ENCODE measurements at places on chromosomes 2 and 18.

GRCh38 chr18:71020342-71021029 lies 731.6 kb downstream of the SOCS6 start:
- no peak for DNase-seq

- DNase-seq = no peak
These were observed 36.5 kb upstream of the HPCAL1 start for GRCh38 chr2:10266133-10266620.

GRCh38 chr18:62183578-62184195 lies 3.2 kb downstream of the PIGN start:
- no peak for DNase-seq

DNA sequence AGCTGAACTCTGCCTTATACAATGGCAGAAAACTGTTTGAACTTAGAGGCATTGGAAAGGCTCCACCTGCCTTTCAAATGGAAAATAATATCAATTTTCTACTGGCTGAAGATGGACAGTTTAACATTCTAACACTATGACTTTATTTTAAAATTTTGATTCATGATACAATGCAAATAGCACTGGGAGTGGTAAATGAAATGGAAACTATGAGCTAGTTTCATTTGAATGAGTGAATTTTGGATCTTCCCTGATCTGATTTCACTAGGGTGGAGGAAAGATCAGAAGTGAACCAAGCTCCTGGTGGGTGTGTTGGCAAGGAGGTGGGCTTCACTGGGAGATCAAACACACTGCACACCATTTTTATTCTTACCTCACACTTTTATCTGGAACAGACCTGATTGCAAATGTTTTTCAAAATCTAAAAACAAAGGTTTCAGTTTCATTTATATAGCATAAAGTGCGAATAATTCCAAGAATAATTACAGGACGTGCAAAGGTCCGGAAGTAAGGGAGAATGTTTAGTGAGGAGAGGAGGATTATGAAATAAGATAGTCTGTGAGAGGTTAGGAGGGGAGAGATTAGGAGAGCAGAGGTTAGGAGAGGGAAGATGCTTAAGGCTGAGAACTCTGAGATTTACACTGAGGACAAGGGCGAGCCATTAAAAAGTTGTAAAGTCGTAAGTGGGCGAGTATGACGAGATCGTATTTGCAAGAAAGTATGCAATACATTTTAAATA lies 18.6 kb upstream of the MBP start:
- no peak for DNase-seq

DNA sequence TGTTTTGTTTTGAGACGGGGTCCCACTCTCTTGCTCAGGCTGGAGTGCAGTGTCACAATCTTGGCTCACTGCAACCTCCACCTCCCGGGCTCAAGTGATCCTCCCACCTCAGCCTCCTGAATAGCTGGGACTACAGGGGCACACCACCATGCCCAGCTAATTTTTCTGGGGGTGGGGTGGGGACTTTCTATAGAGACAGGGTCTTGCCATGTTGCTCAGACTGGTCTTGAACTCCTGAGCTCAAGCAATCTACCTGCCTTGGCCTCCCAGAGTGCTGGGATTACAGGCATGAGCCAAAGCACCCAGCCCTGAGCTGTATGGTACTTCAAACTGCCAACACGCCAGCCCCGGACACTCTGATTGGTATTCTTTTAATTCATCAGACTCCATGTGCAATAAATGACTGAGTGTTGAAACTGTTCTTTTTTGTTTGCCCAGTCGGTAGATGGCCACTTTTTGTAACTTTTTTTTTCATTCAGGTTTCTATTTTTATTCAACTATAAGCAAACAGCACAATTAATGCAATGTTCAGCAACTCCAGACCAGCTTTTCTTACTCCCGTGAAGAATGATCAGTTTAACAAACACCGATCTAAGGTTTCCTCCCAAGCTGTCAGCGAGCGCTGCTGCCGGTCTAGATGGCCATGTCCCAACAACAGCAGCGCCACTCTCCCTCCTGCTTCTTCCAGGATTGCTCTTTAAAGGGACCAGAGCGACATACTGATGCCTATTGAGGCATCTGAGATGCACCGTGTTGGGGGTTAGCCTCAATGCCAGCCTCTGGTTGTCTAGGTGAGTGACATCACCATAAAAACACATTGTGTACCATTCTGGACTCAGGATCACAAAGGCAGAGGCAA lies 12.5 kb upstream of the TGOLN2 start:
- DNase-seq = no peak

DNA sequence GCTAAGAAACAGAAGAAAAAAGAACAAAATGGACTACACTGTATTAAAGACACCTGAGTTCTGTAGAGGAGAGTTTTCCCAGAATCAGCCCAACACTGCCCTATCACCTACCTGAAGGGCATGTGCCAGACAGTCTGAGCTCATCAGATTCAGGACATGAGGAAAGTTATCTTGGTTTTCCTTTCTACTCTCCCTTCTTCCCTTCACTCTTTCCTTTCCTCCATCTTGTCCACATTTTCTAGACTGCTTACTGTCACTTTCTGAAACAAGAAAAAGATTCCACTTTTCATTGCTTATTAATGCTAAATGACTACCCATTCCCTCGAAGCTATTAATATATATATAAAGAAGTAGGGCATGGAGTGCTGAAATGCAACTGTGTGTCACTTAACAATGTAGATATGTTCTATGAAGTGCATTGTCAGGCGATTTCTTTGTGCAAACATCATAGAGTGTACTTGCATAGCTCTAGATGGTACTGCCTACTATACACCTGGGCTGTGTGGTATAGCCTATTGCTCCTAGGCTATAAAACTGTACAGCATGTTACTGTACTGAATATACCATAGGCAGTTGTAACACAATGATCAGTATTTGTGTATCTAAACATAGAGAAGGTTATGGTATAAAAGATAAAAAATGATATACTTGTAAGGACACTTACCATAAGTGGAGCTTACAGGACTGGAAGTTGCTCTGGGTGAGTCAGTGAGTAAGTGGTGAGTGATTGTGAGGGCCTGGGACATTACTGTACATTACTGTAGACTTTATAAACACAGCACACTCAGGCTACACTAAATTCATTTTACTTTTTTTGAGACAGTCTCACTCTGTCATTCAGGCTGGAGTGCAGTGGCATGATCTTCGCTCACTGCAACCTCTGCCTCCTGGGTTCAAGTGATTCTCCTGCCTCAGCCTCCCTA lies 145.5 kb upstream of the ITGA6 start:
- no peak for DNase-seq

GRCh38 chr18:77079954-77080682 lies 52.5 kb downstream of the MBP start:
- DNase-seq = no peak

- DNase-seq = no peak
These were observed 5.7 kb downstream of the EPB41L5 start for GRCh38 chr2:120018549-120018948.

GRCh38 chr2:190841707-190842505 lies 38.7 kb upstream of the GLS start:
- DNase-seq = no peak

GRCh38 chr2:119082821-119083400 lies 75.6 kb downstream of the C1QL2 start:
- DNase-seq = no peak

- DNase-seq = no peak
These were observed 875 bp downstream of the C18orf63 start for GRCh38 chr18:74316257-74317170.

DNA sequence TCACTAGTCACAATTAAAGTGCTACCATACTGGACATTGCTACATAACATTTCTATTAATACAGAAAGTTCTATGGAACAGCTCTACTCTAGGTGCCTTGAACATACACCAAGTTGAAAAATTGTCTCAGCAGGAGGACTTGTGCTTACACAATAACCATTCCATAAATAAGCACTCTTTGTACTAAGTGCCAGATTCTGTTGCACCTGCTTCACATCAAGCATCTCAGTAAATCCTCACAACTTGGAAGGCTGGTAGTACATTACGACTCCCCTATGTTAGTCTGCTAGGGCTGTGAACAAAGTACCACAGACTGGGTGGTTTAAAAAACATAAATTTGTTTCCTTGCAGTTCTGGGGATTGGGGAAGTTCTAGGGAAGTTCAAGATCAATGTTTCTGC lies 296.9 kb upstream of the NCKAP5 start:
- DNase-seq = no peak

GRCh38 chr2:40394597-40394996 lies 57.3 kb downstream of the SLC8A1 start:
- DNase-seq = no peak

DNA sequence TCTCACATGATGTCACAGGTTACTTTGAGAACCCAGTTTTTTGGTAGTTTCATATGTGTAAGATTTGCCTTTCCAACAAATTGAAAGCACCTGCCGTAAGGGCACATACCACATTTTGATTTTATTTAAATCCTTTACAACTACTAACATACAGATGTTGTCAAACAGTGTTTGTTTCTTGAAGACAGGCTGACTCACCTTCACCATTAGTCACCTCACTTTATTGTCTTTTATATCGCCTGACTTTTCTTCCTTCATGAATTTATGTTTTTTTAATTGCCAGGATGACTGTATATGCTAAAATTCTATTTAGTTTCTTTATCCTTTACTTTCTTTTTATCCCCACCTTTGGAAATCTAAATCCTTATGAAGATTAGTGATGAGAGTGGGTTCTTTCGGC lies 886.7 kb downstream of the SUCLG1 start:
- no peak for DNase-seq

- DNase-seq = no peak
These were observed 818.4 kb upstream of the CDH2 start for GRCh38 chr18:28995319-28995718.

- DNase-seq = no peak
These were observed 18.7 kb downstream of the MAPRE3 start for GRCh38 chr2:26989156-26989555.

GRCh38 chr2:232395586-232395985 lies 11.1 kb upstream of the ALPG start:
- DNase-seq = no peak

GRCh38 chr2:216501854-216502253 lies 3.2 kb downstream of the RPL37A start:
- no peak for DNase-seq

DNA sequence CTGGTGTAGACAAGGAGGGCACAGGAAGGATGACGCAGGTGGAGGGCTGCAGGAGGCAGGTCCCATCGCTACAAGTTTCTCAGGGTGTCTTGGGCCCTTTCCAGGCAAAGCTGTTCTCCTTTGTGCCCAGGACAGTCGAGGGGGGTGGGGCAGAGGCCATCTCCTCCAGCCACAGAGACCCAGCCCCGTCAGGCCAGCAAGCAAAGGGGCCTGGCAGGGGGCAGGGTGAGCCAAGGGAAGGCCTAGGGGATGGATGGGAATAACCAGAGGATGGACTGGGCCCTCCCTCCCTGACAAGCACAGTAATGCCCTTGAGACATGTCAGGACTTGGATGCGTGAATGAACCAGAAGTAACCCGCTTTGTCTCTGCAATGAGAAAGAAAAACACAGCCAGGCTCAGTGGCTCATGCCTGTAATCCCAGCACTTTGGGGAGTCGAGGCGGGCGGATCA lies 6.3 kb downstream of the TCF23 start:
- DNase-seq = no peak

DNA sequence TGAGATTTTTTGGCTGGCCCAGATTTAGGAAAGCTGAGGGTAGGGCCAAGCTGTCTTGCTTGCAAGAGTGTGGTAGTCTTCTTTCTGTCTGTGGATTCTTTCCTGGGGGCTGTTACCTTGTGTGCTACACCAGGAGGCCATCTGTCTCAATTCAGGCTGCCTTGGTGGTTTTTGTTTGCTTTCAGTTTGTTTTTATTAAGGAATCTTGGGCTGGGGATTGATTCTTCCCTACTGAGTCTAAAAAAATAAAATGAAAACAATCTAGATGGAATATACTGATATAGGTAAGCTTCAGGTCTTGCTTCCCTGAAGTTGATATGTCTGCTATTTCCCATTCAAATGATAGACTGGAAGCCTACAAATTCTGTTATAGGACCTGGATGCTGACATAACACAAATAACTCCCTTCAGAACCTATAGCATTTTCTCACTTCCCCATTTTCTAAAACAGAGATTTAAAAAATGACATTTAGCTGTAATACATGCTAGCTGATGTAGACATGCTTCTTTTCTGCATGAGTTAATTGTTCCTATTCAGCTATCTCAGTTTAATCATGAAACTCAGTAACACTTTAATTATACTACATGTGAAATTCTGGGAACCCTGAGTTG lies 5.3 kb downstream of the LHCGR start:
- DNase-seq = no peak

- no peak for DNase-seq
These were observed 42.2 kb downstream of the TAF4B start for GRCh38 chr18:26268454-26268853.

- DNase-seq = no peak
These were observed 2.1 kb downstream of the DHRS9 start for GRCh38 chr2:169071455-169071854.

- DNase-seq = no peak
These were observed 46.5 kb downstream of the TRAK2 start for GRCh38 chr2:201404699-201405280.

GRCh38 chr18:52237551-52237950 lies 102.4 kb upstream of the DCC start:
- DNase-seq = no peak

- no peak for DNase-seq
These were observed 11.5 kb downstream of the TEX44 start for GRCh38 chr2:231604101-231604684.

GRCh38 chr2:214484239-214484638 lies 73.4 kb downstream of the VWC2L start:
- DNase-seq = no peak

GRCh38 chr2:23679044-23679443 lies 247.9 kb downstream of the ATAD2B start:
- no peak for DNase-seq

- DNase-seq = no peak
These were observed 93.1 kb downstream of the PIK3C3 start for GRCh38 chr18:42048158-42048557.

GRCh38 chr2:224638301-224638823 lies 53.2 kb upstream of the CUL3 start:
- no peak for DNase-seq

GRCh38 chr18:3281456-3282400 lies 19.8 kb downstream of the MYL12B start:
- DNase-seq = no peak

DNA sequence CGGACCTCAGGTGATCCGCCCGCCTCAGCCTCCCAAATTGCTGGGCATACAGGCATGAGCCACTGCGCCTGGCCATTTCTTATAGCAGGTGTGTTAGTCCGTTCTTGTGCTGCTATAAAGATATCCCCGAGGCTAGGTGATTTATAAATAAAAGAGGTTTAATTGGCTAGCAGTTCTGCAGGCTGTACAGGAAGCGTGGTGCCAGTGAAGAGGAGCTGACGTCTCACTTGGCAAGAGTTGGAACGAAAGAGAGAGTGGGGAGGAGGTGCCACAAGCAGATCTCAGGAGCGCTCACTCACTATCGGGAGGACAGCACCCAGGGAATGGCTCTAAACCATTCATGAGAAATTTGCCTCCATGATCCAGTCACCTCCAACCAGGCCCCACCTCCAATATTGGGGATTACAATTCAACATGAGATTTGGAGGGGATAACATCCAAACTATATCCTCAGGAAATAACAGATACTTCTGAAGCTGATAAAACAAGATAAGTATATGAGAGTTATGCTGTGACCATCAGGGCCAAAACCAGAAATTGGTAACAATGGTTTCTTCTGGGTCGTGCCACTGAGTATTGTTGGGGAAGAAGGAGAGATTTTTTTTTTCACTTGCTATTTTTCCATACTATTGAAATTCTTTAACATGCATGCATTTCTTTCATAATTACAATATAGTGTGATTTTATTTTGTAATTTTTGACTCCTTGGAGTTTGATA lies 7.4 kb upstream of the RMC1 start:
- no peak for DNase-seq

GRCh38 chr18:44736664-44737380 lies 56.1 kb downstream of the SETBP1 start:
- no peak for DNase-seq

All from stimulated activated CD8-positive, alpha-beta memory T cell treated with anti-CD3 and anti-CD28 coated beads, Interleukin-7, amount 100 ng/mL, for 1 hour (primary cell).